NCI-H510A treated with DMSO at 0.1 percent for 48 hours (cell line): ENCODE measurements at places on chromosomes 6 and 20.

DNA sequence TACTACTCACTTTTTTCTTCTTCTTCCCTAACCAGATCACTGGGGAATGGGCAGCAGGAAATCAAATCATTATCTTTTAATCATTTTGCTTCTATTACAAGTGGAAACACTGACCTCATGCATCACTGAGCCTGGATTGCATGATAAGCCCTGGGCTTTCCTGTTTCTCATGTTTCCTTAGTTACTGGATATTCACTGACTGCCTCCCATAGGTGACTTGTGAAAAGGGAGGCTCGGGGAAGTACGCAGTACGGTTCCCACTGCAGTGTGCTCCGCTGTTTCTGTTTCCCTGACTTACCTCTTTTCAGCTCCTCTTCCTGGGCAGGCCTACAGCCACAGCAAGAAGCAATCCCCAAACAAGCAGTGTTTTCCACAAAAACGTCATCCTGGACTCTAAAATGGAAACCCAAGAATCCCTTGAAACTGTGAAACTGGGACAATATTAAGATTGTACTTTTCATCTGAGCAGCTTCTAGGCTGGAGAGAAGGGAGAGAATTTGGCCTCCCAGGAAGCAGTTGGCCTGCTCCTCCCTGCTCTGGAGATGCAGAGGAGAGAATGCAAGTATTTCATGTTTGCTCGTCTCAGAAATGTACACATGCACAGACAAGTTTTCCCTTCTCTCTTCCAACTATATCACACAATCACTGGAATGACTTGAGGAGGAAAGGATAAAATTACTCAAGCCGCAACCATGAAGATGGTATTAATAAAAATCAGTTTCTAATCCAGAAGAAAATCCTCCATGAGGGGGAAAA lies 13.1 kb downstream of the BTNL2 start:
- no peak for DNase-seq

DNA sequence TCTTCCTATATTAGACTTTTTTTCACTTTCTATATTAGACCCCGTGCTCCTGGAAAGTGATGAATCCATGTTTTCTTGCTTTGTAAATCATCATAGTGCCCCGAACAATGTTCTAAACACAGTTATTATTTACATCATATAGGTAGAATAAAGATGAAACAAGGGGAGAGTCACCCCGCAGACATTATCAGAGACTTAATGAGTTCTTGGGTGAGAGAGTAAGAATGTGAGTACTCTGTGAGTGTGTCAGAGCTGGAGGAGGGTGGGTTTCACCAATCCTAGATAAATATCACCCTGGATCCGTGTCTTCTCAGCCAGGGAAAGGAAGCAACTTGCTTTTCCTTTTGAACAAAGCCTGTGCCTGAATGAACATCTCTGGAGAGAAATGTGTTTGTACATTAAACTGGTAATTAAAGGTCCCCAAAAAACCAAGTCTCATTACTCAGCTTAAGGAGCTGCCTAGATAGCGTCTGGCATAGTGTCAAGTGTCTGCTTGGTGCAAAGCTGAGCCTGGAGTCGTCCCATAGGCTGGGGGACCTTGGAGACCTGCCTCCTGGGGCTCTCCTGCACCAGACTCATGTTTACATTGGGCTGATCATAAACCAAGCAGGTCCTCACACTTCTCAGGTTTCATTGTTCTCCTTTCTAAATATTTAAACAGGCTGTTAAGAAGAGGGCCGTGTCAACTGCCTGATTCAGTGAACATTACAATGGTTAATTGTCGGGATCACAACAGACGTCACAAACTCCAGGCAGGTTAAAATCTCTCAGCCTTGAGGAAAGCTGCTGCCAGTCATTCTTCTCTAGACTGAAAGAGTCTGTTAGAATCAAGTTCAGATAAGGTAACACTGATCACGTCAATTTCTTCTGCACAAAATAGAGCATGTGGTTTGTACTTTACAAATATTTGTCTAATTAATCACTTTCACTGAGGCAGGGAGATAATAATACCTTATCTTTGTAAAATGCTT lies 179.7 kb upstream of the MYLIP start:
- DNase-seq, result peak; percentile 94

DNA sequence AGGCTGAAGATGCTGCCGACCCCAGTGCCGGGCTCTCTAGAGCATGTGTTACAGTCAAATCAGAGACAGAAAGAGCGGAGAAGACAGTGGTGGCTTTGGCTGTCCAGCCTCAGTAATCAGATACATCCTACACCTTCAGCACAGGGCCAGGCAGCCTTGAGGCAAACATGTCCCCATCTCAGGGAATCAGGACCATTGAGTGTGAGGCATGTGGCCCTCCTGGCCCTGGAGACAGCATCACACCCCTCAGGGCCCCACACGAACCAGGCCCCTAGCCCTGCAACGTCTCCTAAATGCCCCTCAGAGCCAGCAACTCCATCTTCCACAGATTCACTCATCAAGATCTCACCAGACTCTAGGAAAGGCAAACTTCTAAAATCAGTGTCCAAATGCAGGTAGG lies 24.5 kb downstream of the PXDC1 start:
- no peak for DNase-seq

DNA sequence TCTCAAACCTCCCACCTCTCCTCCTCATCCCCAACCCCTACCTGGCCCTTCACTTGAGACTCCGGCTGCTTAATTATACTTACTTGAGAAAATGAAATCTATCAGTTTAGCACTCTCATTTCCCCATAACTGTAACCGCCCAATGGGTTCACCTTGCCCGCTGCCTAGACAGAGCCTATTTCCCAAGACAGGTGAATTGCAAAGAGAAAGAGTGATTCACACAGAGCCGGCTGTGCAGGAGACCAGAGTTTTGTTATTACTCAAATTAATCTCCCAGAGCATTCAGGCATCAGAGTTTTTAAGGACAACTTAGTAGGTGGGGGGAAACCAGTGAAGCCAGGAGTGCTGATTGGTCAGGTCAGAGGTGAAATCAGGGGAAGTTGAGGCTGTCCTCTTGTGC lies 301.4 kb upstream of the CDYL start:
- no peak for DNase-seq

GRCh38 chr6:13300643-13301590 lies 27.4 kb downstream of the TBC1D7 start:
- no peak for DNase-seq

- peak; percentile 85 for DNase-seq
Measured at GRCh38 chr6:162258647-162259046, 468.9 kb downstream of the PRKN start.

DNA sequence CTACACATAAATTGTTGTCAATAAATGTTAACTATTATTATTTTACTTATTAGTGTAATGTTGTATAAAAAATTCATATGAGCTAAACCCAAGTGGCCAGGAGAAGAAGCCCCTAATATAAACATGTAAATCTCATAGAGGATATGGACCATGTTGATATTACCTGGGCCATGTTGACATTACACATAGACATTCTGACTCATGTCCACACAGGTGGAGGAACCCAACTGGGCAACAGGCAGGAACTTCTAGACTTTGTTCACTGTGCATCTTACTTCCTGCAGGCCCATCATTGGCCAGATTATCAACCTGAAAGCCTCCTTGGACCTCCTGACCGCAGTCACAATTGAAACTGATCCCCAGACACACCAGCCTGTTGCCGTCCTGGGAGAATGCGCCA lies 7.2 kb downstream of the BPIFA2 start:
- DNase-seq, result no peak

GRCh38 chr20:16399801-16400200 lies 173.4 kb downstream of the KIF16B start:
- DNase-seq, result no peak
